ENCODE measurements at places on chromosomes 12 and 14. TPM values are rescaled to one million over a fixed set of nuclear protein-coding genes. Genes with fewer than 3 reads are reported as not detected.

DNA sequence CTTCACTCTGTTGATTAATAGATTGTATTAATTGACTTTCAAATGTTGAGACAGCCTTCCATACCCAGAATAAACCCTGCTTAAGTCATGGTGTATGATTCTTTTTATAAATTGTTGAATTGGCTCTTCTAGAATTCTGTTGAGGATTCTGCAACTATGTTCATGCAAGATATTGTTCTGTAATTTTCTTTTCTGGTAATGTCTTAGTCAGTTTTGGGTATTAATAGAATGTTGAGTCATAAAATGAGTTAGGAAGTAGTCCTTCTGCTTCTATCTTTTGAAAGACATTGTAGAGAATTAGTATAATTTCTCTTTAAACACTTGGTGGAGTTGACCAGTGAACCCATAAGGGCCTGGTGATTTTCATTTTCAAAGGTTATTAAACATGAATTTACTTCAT lies 958.9 kb downstream of the LRFN5 start:
- no peaks in the 10 kb centered on the region for H3K4me1 ChIP-seq
- no peaks in the 10 kb centered on the region for H3K27me3 ChIP-seq
- H3K27ac ChIP-seq, result no peak overlapping the region
- no peak overlapping the region for H3K4me3 ChIP-seq

DNA sequence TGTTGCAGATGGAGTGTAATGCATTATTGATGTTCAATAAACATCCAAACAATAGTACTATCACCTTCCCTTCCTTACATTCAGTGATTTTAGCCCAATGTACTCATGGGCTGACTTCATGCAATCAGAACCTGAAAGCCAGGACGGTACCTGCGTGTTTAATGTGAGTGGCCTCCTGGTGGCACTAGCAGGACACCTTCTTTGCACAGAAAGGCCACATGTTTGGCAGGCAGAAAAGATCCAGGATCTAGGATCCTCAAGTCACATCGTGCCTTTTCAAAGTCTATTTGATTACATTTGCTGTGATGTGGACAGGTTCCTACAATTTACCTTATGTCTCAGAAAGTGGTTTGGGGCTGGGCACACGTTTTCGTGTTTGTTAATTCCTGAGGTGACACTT lies 82.9 kb downstream of the NEDD1 start:
- H3K27me3 ChIP-seq, result no peaks in the 10 kb centered on the region
- H3K4me1 ChIP-seq, result no peaks in the 10 kb centered on the region
- DNase-seq, result no peak
- H3K36me3 ChIP-seq, result no peaks in the 10 kb centered on the region

The REM2 gene
- total RNA-seq, result 0.34 TPM

DNA sequence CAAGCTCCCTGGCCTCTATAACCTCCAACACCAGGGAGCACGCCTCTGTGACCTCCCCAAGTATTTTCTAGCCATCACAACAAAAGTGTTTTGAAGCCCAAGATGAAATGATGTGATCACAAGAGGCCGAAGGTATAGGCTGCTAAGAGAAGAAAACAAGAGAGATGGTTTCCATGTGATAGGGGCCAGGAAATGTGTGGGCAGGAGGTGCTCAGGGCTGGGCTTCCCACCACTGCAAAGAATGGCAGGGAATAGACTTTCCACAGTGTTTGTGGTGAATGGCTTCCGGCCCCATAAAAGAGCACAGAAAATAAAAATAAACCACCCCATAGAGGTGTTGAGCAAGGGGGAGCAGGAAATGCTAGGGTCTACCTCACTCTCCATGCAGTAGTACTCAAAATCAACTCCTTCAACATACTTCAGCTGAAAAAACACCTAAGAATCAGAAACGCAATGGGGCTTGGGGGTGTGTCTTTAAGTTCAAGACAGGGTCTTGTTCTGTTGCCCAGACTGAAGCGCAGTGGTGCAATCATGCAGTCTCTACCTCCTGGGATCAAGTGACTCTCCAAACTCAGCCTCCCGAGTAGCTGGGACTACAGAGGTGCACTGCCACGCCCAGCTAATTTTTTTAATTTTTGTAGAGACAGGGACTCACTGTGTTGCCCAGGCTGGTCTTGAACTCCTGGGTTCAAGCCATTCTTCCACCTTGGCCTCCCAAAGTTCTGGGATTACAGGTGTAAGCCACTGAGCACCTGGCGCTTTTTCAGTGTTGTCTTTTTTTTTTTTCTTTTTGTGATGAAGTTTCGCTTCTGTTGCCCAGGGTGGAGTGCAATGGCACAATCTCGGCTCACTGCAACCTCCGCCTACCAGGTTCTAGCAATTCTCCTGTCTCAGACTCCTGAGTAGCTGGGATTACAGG lies 27.1 kb downstream of the DAD1 start:
- no peaks in the 10 kb centered on the region for H3K36me3 ChIP-seq
- DNase-seq, result no peak
- peaks cover 40% of the 10 kb centered on the region for H3K4me1 ChIP-seq
- no peak overlapping the region for H3K27ac ChIP-seq
- H3K27me3 ChIP-seq, result no peaks in the 10 kb centered on the region

DNA sequence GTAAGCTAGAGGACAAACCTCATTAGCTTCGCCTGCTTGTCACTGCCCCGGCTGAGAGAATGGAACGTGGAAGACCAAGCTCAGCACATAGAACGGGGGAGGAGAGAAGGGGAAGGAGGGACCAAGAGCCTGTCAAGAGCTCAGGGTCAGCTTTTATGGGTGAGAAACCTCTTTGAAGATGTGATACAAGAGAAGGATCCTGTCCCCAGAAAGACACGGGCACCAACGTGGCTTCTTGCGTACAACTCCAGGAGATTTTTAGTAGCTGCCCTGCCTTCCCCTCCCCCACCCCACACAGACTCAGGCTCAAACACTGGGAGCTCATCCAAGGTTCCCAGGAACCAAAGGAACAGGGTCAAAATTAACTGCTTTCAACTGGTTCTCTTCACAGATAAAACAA lies 34.7 kb downstream of the APPL2 start:
- no peak overlapping the region for H3K4me3 ChIP-seq
- H3K4me1 ChIP-seq, result no peaks in the 10 kb centered on the region
- no peaks in the 10 kb centered on the region for H3K27me3 ChIP-seq
- no peak for DNase-seq
- no peak overlapping the region for H3K27ac ChIP-seq

- H3K4me1 ChIP-seq, result no peaks in the 10 kb centered on the region
- no peak overlapping the region for H3K27ac ChIP-seq
- no peak overlapping the region for H3K4me3 ChIP-seq
- no peak for DNase-seq
Measured at GRCh38 chr12:78186670-78187069, 356.0 kb downstream of the NAV3 start.

DNA sequence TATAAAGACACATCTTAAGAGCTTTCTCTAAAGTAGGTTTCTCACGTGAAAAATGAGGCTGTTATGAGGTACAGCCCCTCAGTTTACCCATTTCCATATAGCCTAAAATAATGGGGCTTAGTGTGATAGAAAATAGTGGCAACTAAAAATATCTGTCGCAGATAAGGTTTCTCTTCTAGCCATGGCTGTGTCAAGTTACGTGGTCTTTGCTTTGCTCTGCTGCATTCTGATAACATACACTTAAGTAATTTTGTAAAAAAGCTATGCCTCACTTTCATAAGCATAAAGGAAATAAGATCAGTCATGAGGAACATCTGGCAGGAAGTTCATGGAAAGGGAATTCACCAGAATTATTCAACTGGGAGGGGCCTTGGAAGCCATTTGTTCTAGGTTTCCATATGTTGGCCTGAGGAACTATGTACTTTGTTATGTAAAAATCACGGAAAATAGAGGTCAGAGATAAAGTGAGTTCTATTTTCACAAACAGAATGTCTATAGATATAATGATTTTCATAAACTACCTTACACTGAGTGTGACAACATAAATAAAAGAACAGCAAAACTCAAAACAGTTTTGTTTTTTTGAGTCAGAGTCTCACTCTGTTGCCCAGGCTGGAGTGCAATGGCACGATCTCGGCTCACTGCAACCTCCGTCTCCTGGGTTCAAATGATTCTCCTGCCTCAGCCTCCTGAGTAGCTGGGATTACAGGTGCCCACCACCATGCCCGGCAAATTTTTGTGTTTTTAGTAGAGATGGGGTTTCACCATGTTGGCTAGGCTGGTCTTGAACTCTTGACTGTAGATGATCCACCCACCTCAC lies 195.6 kb upstream of the KRR1 start:
- H3K27me3 ChIP-seq, result no peaks in the 10 kb centered on the region
- peak overlapping the region; percentile 40 for H3K27ac ChIP-seq
- H3K4me3 ChIP-seq, result no peak overlapping the region
- no peak for DNase-seq
- no peaks in the 10 kb centered on the region for H3K36me3 ChIP-seq

Data from psoas muscle (tissue), 8 donors.